ENCODE measurements at places on chromosomes 2 and 18.

- DNase-seq, result no peak
These were observed 213.5 kb downstream of the PIK3C3 start for GRCh38 chr18:42168487-42168886.

GRCh38 chr2:135168204-135168856, 116.2 kb downstream of the RAB3GAP1 start:
- no peak for DNase-seq

- DNase-seq, result no peak
These were observed 142.6 kb upstream of the SPRED2 start for GRCh38 chr2:65574993-65575392.

- DNase-seq, result no peak
These were observed 310.8 kb downstream of the ERBB4 start for GRCh38 chr2:212227755-212228154.
